ENCODE measurements at places on chromosomes 1 and 21.

DNA sequence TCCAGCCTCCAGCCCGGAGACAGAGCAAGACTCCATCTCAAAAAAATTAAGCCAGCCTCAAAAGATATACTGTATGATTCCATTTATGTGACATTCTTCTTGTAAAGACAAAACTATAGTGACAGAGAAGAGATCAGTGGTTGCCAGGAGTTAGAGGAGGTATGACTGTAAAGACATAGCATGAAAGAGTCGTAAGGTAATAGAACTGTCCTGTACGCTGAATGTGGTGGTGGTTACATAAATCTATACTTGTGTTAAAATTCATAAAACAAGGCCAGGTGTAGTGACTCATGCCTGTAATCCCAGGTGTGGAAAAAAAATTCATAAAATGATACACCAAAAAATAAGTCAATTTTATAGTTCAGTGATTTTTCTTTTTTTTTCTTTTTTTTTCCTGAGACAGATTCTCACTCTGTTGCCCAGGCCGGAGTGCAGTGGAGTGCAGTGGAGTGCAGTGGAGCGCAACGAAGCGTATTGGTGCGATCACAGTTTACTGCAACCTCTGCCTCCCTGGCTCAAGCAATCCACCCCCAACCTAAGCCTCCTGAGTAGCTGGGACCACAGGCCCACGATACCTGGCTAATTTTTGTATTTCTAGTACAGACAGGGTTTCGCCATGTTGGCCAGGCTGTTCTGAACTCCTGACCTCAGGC, 84.9 kb upstream of the CXADR start:
- no peak for DNase-seq

- DNase-seq = no peak
Measured at GRCh38 chr1:7042322-7043190, 257.3 kb downstream of the CAMTA1 start.

GRCh38 chr21:18478513-18478912, 74.9 kb upstream of the TMPRSS15 start:
- no peak for DNase-seq

GRCh38 chr1:52674497-52675384, 23.4 kb downstream of the COA7 start:
- no peak for DNase-seq

GRCh38 chr1:230148768-230149469, 81.9 kb downstream of the GALNT2 start:
- DNase-seq = no peak

DNA sequence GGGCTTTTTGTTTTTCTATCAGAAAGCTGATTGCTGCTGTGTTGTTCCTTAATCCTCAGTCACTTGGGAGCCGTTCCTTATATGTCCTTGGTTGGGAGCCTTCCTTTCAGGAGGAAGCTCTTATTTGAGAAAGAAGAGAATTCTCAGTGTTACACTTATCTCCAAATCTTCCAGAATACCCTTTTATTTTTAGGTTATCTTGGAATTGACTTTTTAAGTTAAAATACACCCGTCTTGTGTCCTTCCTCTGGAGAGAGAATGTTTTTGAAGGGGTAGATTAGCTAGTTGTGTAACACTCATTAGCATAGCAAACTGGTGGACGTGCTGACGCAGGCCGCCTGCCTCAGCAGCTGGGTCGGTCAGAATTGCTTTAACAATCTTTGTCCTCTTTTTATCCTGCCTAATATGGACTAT, 42.1 kb downstream of the LRRC8B start:
- DNase-seq = no peak

DNA sequence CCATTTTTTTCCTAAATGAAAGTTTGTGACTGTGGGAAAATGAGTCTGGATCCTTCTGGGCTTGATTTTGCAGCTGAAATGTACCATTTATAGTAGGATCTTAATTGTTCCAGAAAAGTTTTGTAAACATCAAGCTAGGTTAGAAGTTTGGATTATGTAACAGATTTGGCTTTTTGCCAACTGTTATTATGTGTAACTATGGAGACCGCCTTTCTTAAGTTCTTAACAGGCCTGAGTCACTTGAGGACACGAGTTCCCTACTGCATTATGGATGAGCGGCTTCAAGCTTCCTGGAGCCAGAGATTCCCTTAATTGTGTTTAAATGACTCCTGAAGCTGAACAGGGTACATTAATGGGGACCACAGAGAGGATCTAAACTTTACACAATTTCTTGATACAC, 22.2 kb downstream of the SLC25A33 start:
- no peak for DNase-seq

DNA sequence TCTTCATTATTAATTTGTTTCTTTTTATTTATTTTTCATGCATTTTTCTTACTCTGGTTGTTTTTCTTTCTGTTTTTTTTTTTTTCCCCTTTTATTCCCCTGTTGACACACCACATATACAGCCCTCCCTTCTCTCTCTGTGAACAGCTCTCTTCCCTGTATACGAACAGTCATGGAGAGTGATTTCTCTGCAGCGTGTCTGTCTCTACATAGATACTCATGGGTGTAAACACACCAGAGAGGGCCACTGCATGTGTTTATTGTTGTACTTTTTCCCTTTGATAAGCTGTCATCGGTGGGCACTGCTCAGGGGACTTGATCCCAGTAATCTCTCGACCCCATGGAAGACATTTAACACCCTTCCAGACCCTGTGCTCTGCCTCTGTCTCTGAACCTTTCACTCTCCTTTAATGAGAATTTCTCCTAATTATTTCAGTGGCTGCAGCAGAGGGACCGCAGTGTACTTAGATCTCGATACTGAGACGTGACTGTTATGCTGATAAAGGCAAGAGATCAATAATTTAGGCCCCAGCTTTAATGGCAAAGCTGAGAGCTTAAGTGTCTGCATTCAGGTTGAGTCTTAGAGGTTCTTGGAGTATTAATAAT, 113.1 kb downstream of the PBX1 start:
- DNase-seq = no peak

DNA sequence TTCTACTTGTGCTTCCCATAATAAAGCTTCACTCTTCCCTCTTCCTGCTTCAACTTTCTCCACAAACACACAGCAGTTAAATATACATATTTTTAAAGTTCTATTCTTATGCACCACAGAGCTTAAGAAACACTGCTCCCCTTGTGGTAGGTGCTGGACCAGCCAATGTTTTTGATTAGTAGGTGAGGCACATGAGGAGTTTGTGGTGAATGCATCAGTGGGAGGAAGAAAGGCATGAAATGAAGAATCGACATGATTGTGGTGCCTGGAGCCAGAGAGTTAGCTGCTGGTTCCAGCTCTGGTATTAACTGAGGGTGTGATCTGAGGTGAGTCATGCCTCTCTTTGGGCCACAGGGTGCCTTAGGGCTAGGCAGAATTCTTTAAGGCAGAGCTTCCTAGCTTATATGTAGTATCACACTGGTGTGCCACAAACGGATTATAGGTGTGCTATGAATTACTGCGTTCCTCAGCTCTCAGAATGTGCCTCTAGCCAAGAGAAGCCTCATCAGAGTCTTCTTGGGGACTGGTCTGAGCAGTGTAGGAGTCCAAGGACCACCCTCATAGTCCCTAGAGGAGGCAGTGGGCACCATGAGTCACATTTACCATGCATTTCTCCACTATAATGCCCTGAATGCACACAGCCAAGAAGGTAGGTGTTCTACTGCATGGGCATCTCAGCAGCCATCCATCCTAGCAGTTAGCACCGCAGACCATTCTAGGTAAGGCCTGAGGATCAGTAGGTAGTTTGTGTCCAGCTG, 97.4 kb upstream of the SGIP1 start:
- peak; percentile 87 for DNase-seq

- no peak for DNase-seq
Measured at GRCh38 chr1:150972417-150972940, 2.2 kb downstream of the CERS2 start.

- DNase-seq = peak; percentile 41
Measured at GRCh38 chr21:41612674-41613532, 104.9 kb upstream of the TMPRSS2 start.

DNA sequence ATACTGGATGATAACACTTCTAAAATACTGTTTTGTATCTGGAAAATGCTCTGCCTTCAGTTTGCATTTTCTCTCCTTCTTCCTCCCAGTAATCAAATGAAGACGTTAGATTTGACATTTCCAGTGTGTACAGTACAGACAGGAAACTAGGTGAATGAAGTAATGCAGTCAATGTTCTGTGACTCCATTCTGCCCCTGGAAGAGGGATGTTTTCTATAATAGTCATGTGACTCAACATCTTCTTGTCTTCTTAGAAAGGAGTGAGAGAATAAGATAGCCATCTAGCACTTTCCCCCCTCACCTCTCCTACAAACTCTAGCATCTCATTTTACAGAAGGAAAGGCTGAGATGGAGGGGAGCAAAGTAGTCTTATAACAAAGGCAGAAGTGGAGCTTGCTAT, 77.6 kb downstream of the DDR2 start:
- DNase-seq = no peak

GRCh38 chr1:1197188-1197500, 9.2 kb downstream of the TNFRSF18 start:
- no peak for DNase-seq

DNA sequence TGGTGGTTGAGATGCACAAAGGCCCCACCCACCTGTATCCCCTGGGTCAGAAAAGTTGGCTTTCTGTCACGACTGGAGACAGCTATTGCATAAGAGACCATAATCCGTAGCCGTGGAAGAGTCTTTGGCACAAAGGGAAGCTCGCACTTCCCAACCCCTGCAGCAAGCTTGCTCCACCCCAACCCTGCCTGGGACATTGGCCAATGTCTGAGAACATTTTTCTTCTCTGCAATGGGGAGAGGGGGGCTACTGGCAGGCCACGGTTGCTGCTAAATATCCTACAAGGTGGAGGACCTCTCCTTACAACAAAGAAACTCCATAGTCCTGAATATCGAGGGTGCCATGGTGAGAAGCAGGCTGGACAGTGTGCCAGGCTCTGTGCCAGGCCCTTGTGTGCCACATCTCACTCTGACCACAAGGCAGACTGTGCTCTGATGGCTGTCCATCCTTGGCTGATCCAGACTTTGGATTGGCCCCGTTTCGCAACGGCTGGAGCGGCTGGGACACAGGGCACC, 104.1 kb downstream of the CSMD2 start:
- DNase-seq = no peak

DNA sequence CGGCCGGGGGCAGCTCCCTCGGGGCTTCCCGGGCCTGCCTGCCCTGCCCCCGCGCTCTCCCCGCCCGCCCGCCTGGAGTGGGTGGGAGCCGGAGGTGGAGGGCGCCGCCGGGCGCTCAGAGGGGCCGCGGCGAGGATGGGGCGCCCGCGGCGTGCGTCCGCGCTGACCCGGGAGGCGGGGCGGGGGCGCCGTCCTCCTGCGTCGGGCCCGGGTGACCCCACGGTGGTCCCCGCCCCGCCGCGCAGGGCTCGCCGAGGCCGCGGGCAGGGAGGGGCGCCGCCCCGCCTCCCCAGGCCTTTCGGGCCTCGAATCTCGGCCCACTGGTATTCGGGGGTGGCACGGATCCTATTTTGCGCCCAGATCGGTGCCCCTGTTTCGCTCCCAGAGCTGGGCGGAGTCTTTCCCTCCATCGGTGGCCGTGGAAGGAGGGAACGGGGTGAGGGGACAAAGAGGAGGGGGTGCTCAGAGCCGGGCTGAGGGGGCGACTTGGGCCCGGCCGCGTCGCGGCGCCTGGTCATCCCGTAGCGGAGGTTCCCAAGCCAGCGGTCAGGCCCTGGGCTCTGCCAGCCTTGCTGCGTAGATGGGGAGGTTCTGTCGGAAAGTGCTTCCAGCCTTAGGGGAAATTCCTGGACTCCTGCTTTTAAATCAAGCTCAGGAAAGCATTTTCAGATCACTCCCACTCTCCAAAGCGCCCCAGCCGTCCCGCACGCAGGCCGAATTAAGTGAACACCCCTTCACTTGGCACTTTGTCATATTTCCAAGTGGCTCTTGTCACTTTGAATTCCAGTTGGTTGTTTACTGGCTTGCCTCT, 545 bp downstream of the PATJ start:
- no peak for DNase-seq

DNA sequence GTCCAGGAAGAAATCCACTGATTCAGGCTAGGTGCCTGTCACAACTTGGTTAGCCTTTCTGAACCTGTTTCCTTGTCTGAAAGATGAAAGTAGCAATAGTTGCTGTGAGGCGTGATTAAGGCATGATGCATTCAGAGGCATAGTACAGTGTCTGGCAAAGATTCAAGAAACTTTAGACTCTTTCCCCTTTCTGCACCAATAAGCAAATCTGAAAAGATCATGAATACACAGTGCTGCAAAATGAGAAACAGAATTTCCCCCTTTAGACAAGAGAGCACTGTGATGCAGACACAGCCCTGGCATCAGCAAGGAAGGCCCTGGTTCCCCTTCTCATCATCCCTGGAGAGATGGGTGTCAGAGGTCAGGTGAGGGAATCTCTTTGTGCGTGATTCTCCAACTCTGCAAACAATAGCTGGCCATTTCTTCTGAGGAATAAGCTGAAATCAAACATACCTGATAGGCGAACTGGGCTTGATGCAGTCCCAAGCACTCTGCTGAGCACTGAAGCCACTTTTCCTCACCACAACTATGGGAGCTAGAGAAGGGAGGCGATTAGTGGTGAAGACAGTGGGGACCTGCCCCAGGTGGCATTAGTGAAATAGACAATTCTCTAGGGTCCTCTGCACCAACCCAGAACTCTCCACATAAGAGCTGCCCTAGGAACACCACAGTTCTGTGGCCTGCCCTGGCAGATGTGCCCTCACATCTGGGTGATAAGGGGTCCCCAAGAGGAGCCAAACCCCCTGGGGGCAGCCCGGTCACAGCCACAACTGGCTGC, 41.7 kb downstream of the ITPKB start:
- DNase-seq = peak; percentile 48

DNA sequence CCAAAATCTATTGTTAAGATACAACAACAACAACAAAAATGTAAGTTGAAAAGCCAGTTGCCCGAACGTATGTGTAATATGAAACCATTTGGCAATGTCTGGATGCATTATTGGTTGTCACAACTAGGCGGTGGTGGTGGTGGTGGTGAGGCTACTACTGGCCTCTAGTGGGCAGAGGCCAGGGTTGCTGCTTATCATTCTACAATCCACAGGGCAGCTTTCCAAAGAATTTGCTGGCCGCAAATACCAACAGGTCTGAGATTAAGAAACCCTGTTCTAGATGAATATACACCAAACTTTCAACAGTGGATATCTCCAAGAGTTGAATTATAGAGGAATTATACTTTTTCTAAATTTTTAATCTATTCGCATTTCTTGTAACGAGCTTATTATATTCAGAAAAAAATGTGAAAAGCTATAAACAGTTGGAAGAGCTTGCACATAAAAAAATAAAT, 26.8 kb upstream of the ZNF697 start:
- DNase-seq = peak; percentile 63

Data from activated CD8-positive, alpha-beta T cell treated with anti-CD3 and anti-CD28 coated beads for 36 hours (primary cell).